Caki2 (cell line): ENCODE measurements at places on chromosomes 11 and 22. TPM values are rescaled to one million over a fixed set of nuclear protein-coding genes. Genes with fewer than 3 reads are reported as not detected.

ALDH3B1 gene
- total RNA-seq, result 77.5 and 85.5 TPM in 2 replicates

MPZL2 gene
- total RNA-seq, result not detected in 2 replicates

TUBA8 gene
- total RNA-seq, result 2.4 and 6.1 TPM in 2 replicates

- peak; percentile 0 for DNase-seq
Measured at GRCh38 chr11:39374963-39375698, 2084.3 kb downstream of the LRRC4C start.

GRCh38 chr11:24900960-24901549 lies 404.2 kb downstream of the LUZP2 start:
- DNase-seq, result no peak

DNA sequence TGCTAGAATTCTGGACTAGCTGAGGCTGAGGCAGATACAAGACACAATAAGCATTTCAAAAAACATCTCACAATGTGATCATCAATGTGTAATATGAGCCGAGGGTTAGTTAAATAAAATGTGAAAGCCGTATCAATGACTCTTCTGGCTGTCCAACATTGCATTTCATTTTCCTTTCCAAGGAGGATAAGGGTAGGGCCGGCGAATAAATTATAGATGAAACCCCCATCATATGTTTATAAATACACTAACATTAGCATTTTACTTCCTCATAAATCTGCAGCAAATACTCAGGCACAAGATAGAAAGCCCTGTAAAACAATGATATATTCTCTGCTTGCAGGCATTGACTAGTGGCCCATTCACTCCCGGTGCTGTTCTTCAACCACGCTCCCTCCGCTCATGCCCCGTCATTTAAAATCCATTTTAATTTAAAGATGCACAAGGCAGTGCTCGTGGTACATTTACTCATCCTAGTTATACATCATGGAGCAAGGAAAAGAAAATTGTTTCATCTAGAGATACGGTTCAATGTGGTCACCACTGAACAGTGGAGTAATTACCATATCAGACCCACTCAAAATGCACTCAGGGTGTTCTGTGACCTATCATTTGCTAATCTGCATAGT lies 59.9 kb upstream of the RCN1 start:
- DNase-seq, result no peak

- peak; percentile 54 for DNase-seq
Measured at GRCh38 chr11:65500387-65501185, 1.7 kb downstream of the MALAT1 start.
